CD4-positive, alpha-beta T cell treated with Interleukin-10 for 1 hour (primary cell): ENCODE measurements at places on chromosomes 7 and 10.

DNA sequence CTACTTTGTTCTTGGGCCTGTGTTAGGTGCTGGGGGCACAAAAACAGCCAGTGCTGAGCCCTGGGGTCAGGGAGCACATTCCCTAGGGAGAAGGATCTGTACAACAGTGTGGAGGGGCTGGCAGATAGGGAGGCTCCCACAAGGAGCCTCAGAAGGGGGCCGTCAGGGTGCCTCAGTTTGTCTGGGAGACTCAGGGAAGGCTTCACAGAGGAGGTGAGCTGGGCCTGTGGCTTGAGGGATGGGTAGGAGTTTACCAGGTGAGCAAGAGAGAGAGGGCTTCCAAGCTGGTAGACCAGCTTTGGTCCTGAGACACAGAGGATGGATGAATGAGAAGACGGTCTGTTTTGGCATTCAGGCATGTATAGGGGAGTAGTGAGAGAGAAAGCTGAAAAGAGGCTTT is 52.1 kb downstream of the CAMK1D start:
- no peak for DNase-seq

DNA sequence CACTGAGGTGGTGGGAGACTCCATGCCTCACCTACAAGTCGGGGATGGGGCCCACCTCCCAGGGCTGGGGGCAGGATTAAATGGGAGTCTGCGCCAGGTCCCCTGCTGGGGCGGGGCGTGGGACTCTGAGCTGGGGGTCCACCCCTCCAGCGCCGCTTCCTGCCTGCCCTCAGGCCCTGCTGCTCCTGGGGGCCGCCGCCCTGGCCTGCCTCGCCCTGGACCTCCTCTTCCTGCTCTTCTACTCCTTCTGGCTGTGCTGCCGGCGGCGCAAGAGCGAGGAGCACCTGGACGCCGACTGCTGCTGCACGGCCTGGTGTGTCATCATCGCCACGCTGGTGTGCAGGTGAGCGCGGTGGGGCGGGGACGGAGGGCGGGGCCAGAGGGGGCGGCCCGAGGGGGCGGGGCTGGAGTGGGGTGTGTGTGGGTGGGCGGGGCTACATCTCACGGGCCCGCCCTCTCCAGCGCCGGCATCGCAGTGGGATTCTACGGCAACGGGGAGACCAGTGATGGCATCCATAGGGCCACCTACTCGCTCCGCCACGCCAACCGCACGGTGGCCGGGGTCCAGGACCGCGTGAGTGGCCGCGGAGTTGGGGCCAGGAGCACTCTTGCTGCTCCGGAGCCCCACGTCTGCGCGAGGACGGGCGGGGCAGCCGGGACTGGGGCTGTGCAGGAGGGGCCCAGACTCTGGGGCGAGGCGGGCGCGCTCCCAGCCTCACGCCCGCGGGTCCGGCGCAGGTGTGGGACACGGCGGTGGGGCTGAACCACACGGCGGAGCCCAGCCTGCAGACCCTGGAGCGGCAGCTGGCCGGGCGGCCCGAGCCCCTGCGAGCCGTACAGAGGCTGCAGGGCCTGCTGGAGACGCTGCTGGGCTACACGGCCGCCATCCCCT is 15.1 kb downstream of the TTYH3 start:
- no peak for DNase-seq

DNA sequence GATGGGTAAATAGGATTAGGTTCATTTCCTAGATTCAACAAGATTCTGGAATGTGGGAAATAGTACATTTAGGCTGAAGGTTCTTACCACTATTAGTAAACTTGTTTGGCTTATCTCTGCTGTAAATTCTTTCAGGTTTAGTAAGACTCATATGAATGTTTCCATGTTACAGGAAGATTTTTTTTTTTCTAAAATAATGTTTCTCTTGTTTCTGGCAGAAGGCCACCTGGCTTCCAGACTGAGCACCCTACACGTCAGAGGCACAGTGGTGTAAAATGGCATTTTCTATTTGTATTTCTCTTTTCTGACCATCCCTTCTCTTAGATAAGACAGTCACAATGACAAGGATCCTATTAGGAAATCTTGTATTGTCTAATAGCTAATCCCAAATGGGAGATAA is 22.7 kb upstream of the AASS start:
- no peak for DNase-seq

GRCh38 chr7:44347546-44348114 is 22.2 kb upstream of the CAMK2B start:
- DNase-seq, result no peak

DNA sequence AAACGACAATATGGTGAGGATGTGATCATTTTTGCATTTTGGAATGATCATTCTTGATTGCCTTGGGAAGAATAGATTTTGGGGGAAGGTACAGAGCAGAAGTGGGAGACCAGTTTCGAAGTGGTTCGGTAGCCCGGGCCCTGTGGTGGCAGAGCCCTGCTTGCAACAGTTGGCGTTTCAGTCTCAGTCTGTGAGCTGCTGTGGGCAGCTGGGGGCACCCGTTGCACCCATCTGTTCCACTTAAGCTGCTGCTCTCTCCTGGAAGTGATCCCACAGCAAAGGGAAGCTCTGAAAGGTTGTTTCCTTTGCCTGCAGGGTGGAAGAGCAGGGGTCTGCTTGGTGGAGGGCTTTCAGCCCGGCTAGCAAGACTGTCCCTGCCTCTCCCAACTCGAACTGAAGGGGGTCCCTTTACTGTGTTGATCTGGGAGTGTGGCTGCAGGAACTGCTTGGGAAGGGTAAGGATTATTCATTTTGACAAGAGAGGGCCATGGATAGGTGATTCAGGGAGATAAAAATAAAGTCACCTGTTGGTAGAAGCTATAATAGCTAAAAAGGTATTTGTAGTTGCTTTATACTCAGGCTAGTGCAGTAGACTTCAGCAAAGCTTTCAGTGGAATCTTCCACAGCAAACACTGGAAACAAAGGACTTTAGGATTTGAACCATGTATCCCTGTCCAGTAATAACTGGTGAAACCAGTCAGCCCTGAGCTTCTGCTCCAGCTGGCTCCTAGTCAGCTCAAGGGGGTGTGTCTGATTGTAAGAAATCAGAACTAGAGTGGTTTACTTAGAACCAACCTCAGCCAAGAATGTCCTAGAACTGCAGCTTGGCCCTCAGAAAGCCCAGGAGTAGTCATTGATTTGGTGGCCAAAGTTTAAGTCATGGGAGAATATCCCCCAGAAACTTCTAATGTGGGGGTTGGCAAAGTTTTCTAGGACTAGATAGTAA is 53.1 kb upstream of the PDCD4 start:
- no peak for DNase-seq

DNA sequence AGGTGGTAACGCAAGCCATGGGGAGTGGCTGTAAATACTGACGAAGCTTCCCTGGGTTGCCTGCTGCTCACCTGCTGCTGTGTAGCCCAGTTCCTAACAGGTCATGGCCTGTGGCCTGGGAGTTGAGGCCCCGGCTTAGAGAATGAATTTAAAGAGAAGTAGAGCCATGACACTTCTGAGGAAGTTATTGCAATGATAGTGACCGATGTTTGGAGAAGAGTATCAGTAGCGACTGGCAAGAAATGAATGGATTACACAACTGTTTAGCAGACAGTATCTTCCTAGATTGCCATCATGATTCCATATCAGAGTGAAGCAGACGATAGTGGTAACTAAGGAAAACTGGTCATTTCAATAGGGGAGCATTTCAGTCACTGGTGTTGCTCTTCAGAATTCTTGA is 249.6 kb downstream of the PLXDC2 start:
- no peak for DNase-seq

DNA sequence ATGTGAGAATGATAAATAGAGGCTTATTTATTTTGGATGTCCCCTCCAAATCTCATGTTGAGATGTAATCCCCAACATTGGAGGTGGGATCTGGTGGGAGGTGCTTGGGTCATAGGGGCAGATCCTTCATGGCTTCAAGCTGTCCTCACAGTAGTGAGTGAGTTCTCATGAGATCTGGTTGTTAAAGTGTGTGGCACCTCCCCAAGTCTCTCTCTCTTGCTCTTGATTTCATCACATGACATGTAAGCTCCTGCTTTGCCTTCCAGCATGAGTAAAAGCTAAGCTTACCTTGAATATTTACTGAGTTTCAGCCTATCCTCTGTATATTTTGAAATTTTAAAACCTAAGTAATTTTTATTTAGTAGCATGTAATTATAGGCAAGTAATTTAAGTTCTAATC is 444.9 kb downstream of the ARL4A start:
- no peak for DNase-seq

DNA sequence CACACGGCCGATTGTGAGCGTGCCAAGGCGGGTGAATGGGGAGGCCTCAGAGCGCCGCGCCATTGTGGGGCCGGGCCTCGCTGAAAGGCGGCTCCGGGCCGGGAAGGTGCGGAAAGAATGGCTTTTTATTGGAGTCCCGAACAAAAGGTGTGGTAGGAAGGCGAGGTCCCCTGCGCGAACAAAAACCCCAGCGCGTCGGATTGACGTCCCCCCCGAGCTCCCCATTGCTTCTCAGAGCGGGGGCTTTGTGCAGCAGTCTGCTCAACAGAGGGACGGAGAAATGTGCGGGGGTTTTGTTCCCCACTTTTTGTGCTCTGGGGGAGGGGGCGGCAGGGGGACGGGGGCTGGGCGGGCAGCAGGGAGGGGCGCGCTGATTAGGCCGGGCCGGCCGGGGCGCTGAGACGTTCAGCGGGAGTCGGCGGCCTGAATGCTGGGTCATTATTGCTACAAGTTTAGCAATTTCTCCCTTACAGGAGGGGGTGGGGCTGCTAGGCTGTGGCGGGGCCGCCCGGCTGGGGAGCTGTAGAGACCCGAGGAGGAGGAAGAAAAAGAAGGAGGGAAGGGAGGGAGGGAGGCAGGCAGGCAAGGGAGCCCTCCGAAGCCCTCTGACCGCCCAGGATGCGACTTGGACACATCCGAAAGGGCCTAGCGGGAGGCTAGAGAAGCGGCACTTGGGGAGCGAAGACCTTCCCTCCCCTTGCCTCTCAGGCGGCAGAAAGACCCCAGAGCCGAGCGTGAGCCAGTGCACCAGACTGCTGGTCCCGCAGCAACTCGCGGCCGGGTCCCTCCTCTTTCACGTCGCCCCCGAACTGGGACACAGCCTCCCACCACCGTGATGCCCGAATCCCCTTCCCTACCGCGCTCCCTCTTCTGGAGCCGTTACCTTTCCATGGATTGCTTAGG is 4.6 kb downstream of the NKX2-3 start:
- no peak for DNase-seq

DNA sequence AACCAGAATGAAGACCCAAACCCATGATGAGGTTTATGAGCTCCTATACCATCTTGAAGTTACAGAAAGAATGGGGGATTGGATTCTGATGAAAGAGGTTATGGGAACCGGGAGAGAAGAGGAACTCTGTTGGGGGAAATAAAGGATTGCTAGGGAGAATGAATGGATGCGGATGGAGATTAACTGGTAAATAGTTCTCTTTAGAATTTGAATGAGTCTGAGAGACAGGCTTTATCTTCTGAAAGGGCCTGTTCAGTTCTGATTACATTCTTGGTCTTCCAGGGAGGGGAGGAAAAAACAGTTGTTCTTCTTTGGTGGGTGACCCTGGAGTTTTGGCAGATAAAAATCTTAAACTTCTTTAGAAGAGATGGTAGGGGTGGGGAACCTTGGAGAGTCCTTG is 13.9 kb downstream of the SUGCT start:
- DNase-seq, result no peak

DNA sequence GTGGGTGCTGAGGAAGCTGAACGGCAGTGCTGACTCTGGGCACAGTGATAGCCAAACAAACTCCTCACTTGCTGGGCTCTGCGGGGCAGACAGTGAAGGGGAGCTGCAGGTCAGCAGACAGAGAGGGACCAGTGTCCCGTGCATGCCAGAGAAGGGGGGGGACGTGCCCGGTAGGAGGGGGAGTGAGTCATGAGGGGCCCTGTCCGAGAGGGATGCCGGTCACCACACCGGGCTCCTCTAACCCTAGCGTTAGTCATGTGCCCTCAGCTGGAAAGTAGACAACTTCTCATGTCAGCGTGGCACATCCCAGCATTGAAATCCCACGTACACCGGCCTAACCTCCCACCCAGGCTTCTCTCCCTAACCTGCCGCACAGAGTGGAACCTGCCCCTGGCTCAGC is 117.1 kb upstream of the DPP6 start:
- no peak for DNase-seq

DNA sequence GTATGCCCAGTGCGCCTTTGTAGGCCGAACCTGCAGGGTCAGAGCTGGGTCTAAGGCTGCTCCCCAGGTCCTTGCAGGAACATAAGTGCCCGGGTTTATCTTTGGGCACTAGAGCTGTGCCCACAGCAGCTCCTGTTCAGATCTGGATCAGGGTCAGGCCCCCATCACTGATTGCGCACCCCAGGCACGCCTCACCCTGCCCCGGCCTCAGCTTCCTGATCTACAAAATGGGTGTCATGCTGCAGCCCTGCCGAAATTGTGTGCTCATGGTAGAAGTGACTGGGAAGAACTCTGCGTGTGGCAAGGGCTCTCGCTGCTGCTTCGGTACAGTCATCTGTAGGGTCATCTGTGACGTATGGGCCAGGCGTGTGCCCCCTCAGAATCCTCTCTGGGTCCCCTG is 100.7 kb downstream of the GRK5 start:
- no peak for DNase-seq

DNA sequence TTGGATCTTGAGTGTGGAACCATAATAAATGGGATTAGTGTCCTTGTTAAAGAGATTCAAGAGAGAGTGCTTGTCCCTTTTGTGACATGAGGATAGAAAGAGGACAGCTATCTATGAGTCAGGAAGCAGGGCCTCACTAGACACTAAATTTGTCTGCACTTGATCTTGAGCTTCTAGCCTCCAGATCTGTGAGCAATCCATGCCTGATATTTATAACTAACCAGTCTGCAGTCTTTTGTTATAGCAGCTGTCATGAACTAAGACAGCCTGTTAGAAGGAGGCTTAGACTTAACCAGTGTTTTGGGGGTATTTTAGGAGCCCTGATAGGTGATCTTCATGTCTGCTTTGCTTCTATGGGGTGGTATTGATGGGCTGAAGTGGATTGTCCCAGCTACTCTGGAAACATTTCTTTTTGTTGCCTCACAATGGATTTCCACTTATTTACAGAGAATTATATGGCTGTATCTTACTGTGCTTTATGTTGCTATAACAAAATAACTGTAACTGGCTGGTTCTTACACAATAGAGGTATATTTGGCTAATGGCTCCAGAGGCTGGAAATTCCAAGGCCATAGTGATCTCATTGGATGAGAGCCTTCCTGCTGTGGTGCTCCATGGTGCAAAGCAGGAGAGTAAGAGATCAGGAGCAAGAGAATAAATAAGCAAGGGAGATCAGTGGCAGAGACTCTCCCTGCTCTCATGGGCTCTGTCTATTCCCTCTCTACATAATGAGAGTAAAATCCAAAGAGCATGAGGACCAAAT is 23.4 kb upstream of the AKR1C3 start:
- DNase-seq, result no peak

DNA sequence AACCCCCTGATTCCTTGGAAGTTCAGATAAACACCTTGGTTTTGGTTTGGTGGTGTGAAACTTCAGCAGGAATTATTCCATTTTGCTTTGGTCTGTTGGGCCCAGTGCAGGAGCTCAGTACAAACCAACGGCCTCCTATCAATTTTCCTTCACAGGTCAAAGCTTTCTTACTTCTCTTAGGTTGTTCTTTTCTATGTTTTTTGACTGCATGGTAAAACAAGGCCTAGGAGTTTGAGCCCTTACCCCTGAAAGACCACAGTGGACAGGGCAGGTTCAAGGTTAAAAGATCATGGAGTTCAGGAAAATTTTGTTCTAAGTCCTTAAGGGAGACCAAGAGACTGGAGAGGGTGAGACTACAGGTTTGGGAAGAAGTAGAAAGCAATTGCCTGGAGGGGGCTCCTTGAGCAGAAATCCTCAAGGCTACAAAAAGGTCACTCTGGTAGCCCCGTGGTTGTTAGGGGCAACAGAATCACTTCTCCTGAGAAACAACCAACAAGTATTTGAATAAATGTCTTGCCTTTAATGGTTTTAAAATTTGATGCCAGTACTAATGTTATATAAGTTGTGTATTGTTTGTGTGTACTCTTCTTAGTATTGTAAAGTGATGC is 40.9 kb upstream of the FHIP2A start:
- DNase-seq, result no peak
